ENCODE measurements at places on chromosomes 1 and 21. TPM values are rescaled to one million over a fixed set of nuclear protein-coding genes. Genes with fewer than 3 reads are reported as not detected.

Gene CSMD2
- total RNA-seq: not detected

Gene F5
- total RNA-seq: not detected

Gene OR10J1
- total RNA-seq: not detected

DNA sequence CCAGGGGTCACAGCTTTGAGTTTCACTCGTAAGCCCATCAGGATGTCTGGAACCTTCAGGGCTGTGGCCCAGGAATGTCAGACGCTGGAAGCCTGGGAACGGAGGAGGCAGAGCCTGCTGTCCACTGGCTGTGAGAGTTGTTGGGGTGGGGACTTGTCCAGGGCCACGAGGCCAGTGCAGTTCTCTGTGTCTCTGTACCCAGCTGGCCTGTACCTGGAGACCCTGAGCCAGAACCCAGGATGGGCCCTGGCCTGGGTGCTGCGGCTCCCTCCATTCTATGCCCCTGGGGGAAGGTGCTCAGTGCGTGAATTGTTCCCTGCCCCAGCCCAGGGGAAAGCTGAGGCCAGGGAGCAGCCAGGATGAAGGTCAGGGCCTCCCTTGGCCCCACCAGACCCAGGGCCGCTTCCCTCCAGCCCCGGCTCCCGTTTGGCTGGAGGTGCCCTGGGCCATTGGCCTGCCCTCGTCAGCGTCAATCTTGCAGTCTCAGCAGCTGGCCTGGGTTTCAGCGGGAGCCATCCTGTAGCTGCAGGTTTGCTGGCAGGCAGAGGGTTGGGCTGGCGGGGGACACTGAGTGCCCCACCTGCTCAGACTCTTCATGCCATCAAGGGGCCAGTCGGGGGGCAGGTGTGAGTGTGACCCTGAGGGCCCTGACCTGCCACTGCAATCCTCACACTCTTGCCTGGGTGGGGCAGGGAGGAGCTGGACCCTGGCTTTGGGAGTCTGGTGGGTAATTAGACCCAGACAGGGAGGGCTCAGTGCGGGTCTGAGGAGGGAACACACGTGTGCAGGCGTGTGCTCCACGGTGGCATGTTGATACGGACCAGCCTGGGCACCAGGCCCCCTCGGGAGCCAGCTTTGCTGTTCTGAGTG, 724 bp upstream of the CALML6 start:
- no peak for DNase-seq

DNA sequence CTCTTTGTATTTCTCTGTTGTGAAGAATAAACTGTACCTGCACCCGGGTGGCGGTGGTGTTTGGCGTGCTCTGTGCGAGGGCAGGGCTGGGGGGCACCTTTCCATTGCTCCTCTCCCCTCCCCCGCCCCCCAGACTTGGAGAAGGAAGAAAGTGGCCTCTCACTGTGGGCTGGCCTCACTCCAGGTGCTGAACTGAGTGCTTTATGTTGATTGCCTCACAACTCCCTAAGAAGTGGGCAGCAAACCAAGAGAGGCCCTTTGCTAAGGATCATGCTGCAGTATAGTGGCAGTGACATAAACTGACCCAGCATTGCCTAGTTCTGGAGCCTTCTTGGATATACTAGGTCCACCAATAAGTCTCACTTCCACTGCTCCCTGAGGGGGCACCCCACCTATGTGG, 20.2 kb downstream of the A3GALT2 start:
- peak; percentile 13 for DNase-seq

DNA sequence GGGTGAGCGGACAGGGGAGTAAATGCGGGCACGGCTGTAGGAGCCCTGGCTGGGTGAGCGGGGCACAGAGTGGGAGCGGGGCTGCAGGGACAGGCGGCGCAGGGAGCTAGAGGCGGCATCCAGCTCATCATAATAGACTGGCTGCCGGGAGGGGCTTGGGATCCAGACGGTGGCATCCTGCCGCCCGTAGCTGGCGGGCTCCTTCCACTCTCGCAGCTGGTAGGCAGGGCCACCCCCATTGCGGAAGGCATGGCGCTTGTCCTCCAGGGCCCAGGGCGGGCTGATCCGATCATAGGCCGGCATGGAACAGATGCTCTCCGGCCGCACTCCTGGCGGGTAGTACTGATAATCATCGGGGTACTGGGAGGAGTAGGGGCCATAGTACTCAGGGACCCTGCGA, 43.7 kb upstream of the GOLT1A start:
- no peak for DNase-seq

DNA sequence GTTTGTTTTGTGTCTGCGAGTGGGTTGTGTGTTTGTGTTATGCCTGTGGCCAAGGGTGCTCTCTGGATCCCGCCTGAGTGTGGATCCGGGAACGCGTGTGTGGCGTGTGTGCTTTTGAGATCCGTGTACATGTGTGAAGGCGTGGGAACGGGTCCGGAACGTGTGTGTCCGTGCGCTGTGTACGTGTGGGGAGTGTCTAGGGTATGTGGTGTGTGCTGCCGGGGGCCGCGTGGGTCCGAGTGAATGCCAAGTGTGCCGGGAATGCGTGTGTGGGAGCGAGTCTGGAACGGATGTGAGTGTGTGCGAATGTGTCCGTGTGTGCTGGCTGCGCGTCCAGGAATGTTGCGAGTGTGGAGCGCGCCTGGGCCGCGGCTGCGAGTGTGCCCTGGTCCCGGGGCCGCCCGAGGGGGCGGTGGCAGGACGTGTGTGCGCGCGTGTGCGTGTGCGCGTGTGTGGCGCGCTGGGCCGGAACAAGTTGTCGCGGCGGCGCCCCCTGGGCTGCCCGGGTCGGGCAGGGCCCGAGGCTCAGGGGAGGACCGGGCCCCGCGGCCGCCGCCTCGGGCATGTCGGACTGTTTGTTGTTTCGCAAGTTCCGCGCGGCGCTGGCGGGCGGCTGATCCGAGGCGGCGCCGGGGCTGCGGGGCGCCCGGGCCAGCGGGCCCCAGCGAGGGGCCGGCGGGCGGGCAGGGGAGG, 953 bp downstream of the PTPRU start:
- DNase-seq: peak; percentile 43

Measured in MG63 (cell line).